ENCODE measurements at places on chromosomes 7 and 10. TPM values are rescaled to one million over a fixed set of nuclear protein-coding genes. Genes with fewer than 3 reads are reported as not detected.

GRCh38 chr7:88760136-88760515 lies 626 bp downstream of the ZNF804B start:
- no peaks in the 10 kb centered on the region for H3K36me3 ChIP-seq
- H3K4me1 ChIP-seq, result peaks cover 6% of the 10 kb centered on the region
- peak; percentile 11 for DNase-seq
- H3K27me3 ChIP-seq, result peaks cover 19% of the 10 kb centered on the region
- no peak overlapping the region for H3K27ac ChIP-seq
- H3K4me3 ChIP-seq, result peak overlapping the region; percentile 21

CUZD1 gene
- total RNA-seq, result 0.54 TPM

- H3K27ac ChIP-seq, result no peak overlapping the region
- H3K36me3 ChIP-seq, result no peaks in the 10 kb centered on the region
- no peak overlapping the region for H3K4me3 ChIP-seq
- DNase-seq, result no peak
- no peaks in the 10 kb centered on the region for H3K27me3 ChIP-seq
These were observed 80.3 kb upstream of the UCN3 start for GRCh38 chr10:5284311-5285057.

DNA sequence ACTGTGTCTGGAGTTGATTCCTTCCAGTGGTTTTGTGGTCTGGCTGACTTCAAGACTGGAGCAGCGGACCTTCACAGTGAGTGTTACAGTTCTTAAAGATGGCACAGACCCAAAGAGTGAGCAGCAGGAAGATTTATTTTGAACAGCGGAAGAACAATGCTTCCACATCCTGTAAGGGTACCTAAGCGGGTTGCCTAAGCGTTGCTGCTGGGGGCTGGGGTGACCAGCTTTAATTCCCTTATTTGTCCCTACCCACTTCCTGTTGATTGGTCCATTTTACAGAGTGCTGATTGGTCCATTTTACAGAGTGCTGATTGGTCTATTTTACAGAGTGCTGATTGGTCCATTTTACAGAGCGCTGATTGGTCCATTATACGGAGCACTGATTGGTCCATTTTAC lies 13.2 kb downstream of the AKR1B15 start:
- no peaks in the 10 kb centered on the region for H3K36me3 ChIP-seq
- no peak overlapping the region for H3K4me3 ChIP-seq
- no peaks in the 10 kb centered on the region for H3K27me3 ChIP-seq
- H3K27ac ChIP-seq, result no peak overlapping the region
- H3K4me1 ChIP-seq, result no peaks in the 10 kb centered on the region

ZNF680 gene
- total RNA-seq, result 20.7 TPM

CHN2 gene
- 22.5 TPM for total RNA-seq

DNA sequence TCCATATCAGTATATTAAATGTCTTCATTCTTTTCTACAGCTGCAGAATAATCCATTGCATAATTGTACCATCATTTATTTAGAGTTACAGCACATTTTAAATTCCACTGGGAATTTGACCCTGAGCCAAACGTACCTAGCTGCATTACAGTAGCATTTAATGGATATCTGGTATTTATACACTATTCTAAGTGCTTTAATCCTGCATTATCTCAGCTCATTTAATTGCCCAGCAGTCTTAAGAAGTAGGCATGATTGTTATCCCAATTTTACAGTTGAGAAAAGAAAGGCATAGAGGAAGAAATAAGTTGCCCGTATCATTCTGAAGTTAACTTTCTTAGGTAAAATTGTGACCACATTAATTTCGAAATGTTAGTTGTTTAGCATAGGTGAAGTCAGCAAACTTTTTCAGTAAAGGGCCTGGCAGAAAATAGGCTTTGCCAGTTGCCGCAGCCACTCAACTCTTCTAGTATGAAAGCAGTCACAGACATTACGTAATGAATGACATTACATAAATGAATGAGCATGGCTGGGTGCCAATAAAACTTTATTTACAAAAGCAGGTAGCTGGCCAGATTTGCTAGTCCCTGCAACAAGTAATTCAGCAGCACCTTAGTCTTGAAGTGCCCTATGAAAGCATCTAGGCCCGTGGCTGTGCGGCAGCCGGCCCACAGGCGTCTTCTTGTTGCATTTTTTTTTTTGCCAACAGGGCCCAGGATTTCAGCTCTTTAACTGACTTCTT lies 30.0 kb downstream of the GUSB start:
- H3K27me3 ChIP-seq, result no peaks in the 10 kb centered on the region
- H3K27ac ChIP-seq, result no peak overlapping the region
- no peak for DNase-seq

DNA sequence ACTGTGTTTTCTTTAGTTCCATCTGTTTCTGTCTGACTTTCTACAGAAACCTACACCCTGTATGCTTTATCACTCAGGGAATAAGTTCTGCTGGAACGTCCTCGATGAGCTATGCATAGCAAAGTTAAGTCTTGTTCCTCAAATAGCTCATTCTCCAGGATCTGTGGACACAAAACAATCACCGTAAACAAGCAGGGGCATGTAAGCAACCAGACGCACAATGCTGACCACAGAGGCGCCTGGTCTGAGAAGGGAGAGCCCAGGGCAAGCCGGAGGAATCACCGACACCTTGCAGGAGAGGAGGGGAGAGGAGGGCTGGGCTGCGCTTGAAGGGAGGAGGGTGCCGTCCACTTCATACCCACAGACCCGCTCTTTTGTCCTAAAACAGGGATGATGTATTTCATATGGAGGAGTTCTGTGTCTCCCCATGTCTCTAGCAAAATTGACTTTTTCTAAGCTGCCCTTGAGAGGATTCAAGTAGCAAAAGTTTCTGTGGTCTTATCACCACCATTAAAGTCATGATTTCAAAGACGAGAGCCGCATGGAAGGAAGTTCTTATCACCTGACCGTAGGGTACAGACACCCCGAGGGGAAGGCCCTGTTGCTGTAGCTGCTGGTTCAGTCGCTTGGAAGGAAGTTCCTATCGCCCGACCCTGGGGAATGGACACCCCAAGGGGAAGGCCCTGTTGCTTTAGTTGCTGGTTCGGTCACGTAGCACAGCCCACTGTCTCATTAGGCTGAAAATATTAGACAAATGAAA lies 14.3 kb downstream of the CALML3 start:
- H3K4me1 ChIP-seq, result no peaks in the 10 kb centered on the region
- H3K4me3 ChIP-seq, result no peak overlapping the region
- H3K27me3 ChIP-seq, result no peaks in the 10 kb centered on the region
- no peak for DNase-seq

DPP6 gene
- total RNA-seq, result 1.8 TPM

C7orf33 gene
- total RNA-seq, result not detected

SGMS1 gene
- 100 TPM for total RNA-seq

DNA sequence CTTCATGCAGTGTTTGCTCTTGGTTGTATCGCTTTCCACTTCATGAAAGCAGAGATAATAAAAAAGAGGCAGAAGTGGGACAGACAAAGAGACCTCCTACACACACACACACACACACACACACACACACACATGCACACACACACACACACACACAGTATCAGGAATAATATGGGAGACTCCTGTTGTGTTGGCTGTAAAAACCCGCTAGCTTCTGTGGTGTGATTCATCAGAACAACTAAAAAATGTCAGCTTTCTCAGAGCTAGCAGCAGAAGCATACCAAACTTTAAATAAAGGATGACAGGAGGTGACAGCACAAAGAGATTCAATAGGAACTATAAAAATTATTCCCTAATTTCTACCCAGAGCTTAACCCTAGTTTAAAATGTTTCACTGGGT lies 148.2 kb upstream of the LRRTM3 start:
- H3K4me1 ChIP-seq, result no peaks in the 10 kb centered on the region
- no peak for DNase-seq
- no peak overlapping the region for H3K4me3 ChIP-seq
- no peaks in the 10 kb centered on the region for H3K27me3 ChIP-seq

UPK3BL2 gene
- total RNA-seq, result 21.6 TPM

ANLN gene
- 1.2 TPM for total RNA-seq

DNA sequence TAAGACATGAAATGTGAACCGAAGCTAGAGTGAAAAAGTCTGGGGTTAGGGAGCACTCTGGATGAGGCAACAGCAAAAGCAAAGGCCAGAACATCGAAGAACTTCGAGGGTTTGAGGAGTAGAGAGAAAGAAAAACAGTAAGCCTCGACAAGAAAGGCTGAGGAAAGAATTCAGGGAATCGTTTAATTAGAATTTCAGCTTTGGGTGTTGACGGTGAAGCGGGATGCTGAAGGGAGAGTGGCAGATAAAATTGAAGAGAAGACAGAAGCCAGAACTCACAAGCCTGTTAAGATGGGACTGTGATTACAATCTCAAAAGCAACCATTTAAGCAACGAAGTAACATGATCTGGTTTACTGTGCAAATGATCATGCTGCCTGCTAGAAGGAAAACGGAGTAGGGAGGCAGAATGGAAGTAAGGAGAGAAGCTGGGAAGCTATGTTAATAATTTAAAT lies 2.1 kb downstream of the TRDMT1 start:
- H3K36me3 ChIP-seq, result no peaks in the 10 kb centered on the region
- H3K27ac ChIP-seq, result peak overlapping the region; percentile 20
- peak overlapping the region; percentile 70 for H3K4me3 ChIP-seq
- no peaks in the 10 kb centered on the region for H3K27me3 ChIP-seq

CRHR2 gene
- not detected for total RNA-seq

ABCB4 gene
- 2.0 TPM for total RNA-seq

MGMT gene
- total RNA-seq, result 25.9 TPM

MUC12 gene
- 3.8 TPM for total RNA-seq

GPR37 gene
- 4.4 TPM for total RNA-seq

GRCh38 chr10:97886286-97886685 lies 36.6 kb downstream of the GOLGA7B start:
- H3K4me3 ChIP-seq, result no peak overlapping the region
- H3K27me3 ChIP-seq, result no peaks in the 10 kb centered on the region
- H3K27ac ChIP-seq, result no peak overlapping the region
- no peaks in the 10 kb centered on the region for H3K36me3 ChIP-seq
- DNase-seq, result no peak

- no peaks in the 10 kb centered on the region for H3K27me3 ChIP-seq
- peaks cover 2% of the 10 kb centered on the region for H3K4me1 ChIP-seq
- H3K27ac ChIP-seq, result no peak overlapping the region
- no peaks in the 10 kb centered on the region for H3K36me3 ChIP-seq
- DNase-seq, result no peak
- no peak overlapping the region for H3K4me3 ChIP-seq
These were observed 14.3 kb downstream of the CEP41 start for GRCh38 chr7:130426564-130426963.

GRCh38 chr10:12214763-12215218 lies 18.8 kb downstream of the CDC123 start:
- H3K4me1 ChIP-seq, result peaks cover 2% of the 10 kb centered on the region
- no peak for DNase-seq
- H3K27ac ChIP-seq, result no peak overlapping the region
- H3K27me3 ChIP-seq, result no peaks in the 10 kb centered on the region
- H3K36me3 ChIP-seq, result peaks cover 18% of the 10 kb centered on the region
- no peak overlapping the region for H3K4me3 ChIP-seq

CCDC172 gene
- total RNA-seq, result not detected

TMEM270 gene
- 0.50 TPM for total RNA-seq

DNA sequence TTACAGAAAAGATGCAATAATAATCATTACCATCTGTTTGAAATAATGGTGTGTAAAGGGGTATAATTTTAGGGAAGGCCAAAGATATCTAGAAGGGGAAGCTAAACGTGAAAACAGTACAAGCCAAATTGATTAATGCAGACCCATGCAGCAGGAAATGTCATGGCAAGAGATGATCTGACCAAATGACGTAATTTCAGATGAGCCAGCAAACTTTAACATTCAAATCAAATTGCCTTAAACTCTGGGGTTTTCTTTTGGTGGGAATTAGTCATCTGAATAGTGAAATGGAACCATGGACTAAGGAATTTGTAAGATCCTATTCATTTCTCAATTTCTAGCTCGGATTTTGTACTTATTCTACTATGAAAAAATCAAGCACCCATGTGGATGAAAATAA lies 21.4 kb upstream of the SCIN start:
- no peaks in the 10 kb centered on the region for H3K4me1 ChIP-seq
- DNase-seq, result no peak
- no peak overlapping the region for H3K27ac ChIP-seq
- H3K27me3 ChIP-seq, result no peaks in the 10 kb centered on the region

DNA sequence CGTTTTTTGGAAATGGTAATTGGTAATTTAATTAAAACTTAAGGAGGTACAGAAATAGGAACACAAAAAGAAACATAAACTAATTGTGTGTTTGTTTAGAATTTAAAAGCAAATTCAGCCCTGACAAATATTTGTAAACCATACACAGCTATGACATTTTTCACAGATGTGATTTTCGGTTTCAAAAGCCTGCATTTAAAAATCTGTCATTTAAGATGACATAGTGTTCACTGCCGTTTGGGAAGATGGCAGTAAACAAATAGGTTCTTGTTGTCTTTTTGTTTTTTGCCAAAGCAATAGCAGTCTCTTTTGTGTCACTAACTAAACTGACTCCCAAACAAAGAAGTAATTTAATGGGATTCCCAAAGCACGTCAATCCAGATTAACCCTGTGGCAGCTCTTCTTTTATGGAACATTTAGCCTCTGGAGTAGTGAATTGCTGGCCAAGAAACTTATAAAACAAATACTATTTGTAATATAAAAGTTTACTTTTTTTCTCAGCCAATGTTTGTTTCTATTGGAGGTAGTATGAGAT lies 697.6 kb downstream of the PHTF2 start:
- DNase-seq, result no peak
- no peaks in the 10 kb centered on the region for H3K36me3 ChIP-seq
- H3K27me3 ChIP-seq, result no peaks in the 10 kb centered on the region

GRCh38 chr7:20122073-20122472 lies 95.1 kb downstream of the MACC1 start:
- H3K36me3 ChIP-seq, result no peaks in the 10 kb centered on the region
- H3K4me3 ChIP-seq, result no peak overlapping the region
- no peaks in the 10 kb centered on the region for H3K27me3 ChIP-seq

WASHC2C gene
- 47.0 TPM for total RNA-seq

DNA sequence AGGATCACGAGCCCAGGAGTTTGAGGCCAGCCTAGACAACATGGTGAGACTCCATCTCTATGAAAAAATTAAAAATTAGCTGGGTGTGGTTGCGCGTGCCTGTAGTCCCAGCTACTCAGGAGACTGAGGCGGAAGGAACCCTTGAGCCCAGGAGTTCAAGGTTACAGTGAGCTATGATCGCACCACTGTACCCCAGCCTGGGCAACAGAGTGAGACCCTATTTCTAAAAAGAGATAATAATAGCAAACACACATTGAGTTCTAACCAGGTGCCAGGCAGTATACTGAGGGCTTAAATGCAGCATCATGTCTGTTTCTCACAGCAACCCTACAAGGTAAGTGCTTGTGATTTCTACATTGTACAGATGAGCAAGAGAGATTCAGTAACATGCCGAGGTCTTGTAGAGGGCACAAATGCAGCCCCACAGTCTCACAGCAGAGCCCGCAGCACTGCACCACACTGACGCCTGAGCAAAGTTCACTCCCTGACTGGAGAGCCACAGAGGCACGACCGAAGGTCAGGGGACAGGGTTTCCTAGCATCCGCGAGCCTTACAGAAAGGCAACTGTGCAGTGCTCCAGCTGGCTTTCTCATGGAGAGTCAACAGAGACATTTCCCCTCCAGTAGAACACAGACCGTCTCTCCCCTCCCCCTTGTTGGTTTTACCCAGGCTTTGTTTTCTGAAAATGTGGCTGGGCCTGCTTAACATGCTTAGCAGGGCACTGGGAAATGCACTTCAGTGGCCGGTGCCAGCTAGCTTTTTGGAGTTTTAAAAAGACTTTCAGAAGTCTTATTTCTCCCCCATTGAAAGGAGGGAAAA lies 36.5 kb downstream of the PDSS1 start:
- peak; percentile 53 for DNase-seq
- no peaks in the 10 kb centered on the region for H3K4me1 ChIP-seq
- H3K27me3 ChIP-seq, result no peaks in the 10 kb centered on the region
- H3K27ac ChIP-seq, result no peak overlapping the region
